Calu3 (cell line): ENCODE measurements at places on chromosomes 6 and 20. TPM values are rescaled to one million over a fixed set of nuclear protein-coding genes. Genes with fewer than 3 reads are reported as not detected.

GRCh38 chr6:45645302-45645701, 267.6 kb upstream of the SUPT3H start:
- no peak overlapping the region for H3K4me3 ChIP-seq
- DNase-seq, result no peak
- H3K4me1 ChIP-seq, result no peaks in the 10 kb centered on the region

CST1 gene
- 0.69 and 1.2 TPM in 2 replicates for total RNA-seq

DNA sequence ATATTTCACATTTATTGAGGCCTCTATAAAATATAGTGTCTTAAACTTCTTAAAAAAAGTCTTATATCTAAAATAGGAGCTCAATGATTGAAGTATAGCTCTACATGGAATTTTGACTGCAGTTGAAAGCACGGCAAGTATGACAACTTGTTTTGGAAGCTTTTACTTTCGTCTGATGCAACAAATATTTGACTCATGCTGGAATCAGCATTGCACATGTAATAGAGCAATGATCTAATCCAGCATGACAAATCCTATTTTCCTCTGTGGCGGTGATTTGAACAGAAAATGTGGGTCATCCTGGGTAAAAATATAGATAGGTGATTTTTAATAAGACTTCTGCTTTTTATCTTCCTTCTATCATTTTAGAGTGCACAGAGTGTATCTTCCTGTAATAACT, 111.6 kb downstream of the TINAG start:
- H3K4me1 ChIP-seq, result no peaks in the 10 kb centered on the region
- H3K4me3 ChIP-seq, result no peak overlapping the region
- H3K27me3 ChIP-seq, result no peaks in the 10 kb centered on the region
- H3K36me3 ChIP-seq, result no peaks in the 10 kb centered on the region

- H3K4me1 ChIP-seq, result peaks cover 8% of the 10 kb centered on the region
- no peak overlapping the region for H3K27ac ChIP-seq
- peaks cover 8% of the 10 kb centered on the region for H3K36me3 ChIP-seq
- H3K4me3 ChIP-seq, result no peak overlapping the region
Measured at GRCh38 chr6:41080621-41081020, 7.8 kb downstream of the NFYA start.

GCNT2 gene
- total RNA-seq, result 14.3 and 18.0 TPM in 2 replicates

- peaks cover 15% of the 10 kb centered on the region for H3K36me3 ChIP-seq
- no peak for DNase-seq
- H3K27me3 ChIP-seq, result no peaks in the 10 kb centered on the region
- peaks cover 1% of the 10 kb centered on the region for H3K4me1 ChIP-seq
- no peak overlapping the region for H3K4me3 ChIP-seq
Measured at GRCh38 chr6:25472306-25472705, 179.7 kb upstream of the SCGN start.

- no peaks in the 10 kb centered on the region for H3K27me3 ChIP-seq
- H3K36me3 ChIP-seq, result peaks cover 46% of the 10 kb centered on the region
- peak overlapping the region; percentile 92 for H3K27ac ChIP-seq
- H3K4me1 ChIP-seq, result peaks cover 84% of the 10 kb centered on the region
- DNase-seq, result no peak
- no peak overlapping the region for H3K4me3 ChIP-seq
Measured at GRCh38 chr6:106743612-106744011, 114.2 kb downstream of the QRSL1 start.

GRCh38 chr6:145374570-145374969, 360.8 kb downstream of the EPM2A start:
- no peak overlapping the region for H3K4me3 ChIP-seq
- H3K4me1 ChIP-seq, result no peaks in the 10 kb centered on the region
- H3K27ac ChIP-seq, result no peak overlapping the region
- no peak for DNase-seq

ENPP4 gene
- total RNA-seq, result 16.7 and 17.2 TPM in 2 replicates

GRCh38 chr6:63347599-63347998, 27.8 kb upstream of the LGSN start:
- H3K4me1 ChIP-seq, result peaks cover 58% of the 10 kb centered on the region
- peak overlapping the region; percentile 93 for H3K27ac ChIP-seq
- no peak for DNase-seq
- H3K4me3 ChIP-seq, result peak overlapping the region; percentile 37
- no peaks in the 10 kb centered on the region for H3K27me3 ChIP-seq
- peaks cover 11% of the 10 kb centered on the region for H3K36me3 ChIP-seq

DNA sequence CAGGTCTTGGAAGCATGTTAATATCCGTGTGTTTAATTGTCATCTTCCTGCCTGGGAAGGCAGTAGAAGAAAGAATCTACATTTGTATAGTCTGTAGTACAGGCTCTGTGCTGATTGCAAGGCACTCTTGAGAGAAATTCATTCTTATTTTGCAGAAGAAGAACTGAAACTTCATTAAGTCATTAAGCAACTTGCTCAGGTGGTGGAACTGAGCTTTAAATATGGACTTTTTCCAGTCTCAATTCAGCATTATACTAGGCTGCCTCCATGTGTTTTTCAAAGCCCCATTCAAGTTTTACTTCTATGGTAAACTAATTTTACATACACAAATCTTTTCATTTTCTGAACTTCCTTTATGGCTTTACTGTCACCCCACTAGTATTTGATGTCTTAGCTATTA, 18.7 kb downstream of the ZNF451 start:
- H3K4me3 ChIP-seq, result no peak overlapping the region
- no peaks in the 10 kb centered on the region for H3K4me1 ChIP-seq
- H3K27me3 ChIP-seq, result no peaks in the 10 kb centered on the region

DNA sequence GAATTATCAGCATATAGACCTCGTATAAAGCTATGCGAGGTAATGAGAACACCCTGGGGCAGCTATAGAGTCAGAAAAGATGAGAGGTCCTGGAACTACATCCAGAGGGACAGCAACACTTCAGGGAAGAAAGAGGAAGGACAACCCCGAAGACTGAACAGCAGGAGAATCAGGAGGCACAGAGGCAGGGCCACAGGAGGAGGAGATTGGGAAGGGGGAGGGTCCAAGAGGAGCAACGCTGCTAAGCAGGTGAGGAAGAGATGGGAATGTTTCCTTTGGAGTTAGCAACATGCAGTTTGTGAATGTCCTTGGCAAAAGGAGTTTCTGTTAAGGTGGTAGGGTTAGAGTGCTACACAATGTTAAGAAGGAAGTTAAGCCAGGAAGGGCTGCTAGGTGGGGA, 79.5 kb upstream of the OLIG3 start:
- H3K27ac ChIP-seq, result no peak overlapping the region
- no peak for DNase-seq
- no peaks in the 10 kb centered on the region for H3K4me1 ChIP-seq
- no peak overlapping the region for H3K4me3 ChIP-seq

NFKBIL1 gene
- total RNA-seq, result 33.5 and 34.0 TPM in 2 replicates

GRCh38 chr20:63442100-63442493, 30.4 kb downstream of the KCNQ2 start:
- DNase-seq, result peak; percentile 87
- H3K27ac ChIP-seq, result no peak overlapping the region
- H3K36me3 ChIP-seq, result peaks cover 14% of the 10 kb centered on the region
- no peak overlapping the region for H3K4me3 ChIP-seq
- H3K27me3 ChIP-seq, result peaks cover 72% of the 10 kb centered on the region

DNA sequence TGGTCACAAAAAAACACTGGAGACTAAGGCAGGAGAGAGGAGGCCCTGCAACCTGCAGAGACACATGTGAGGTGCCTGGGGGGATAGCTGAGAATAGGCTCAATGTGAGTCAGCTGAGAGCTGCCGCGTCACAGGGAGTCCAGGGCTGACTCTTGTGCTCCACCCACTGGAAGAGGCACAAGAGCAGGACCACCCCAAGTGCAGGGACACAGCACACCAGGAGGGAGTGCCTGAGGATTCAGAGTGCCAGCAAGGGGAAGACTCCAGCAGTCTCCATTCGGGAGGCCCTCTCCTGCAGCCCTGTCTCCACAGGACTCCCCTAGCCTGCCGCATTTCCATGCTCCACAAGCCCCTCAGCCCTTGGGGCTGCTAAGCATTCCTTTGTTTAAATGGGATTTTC, 105.5 kb downstream of the HUS1B start:
- H3K27ac ChIP-seq, result no peak overlapping the region
- no peaks in the 10 kb centered on the region for H3K4me1 ChIP-seq
- peaks cover 7% of the 10 kb centered on the region for H3K36me3 ChIP-seq
- H3K27me3 ChIP-seq, result no peaks in the 10 kb centered on the region
- H3K4me3 ChIP-seq, result no peak overlapping the region
